AG10803 (cell line): ENCODE measurements at places on chromosomes 4 and X.
A peak's percentile ranks its signal among the peaks of the same experiment; 100 is the strongest.

- DNase-seq = peak; percentile 83
Measured at GRCh38 chr4:24850674-24851073, 55.3 kb downstream of the SOD3 start.

- no peak for DNase-seq
Measured at GRCh38 chr4:2497324-2497723, 28.4 kb downstream of the RNF4 start.

GRCh38 chr4:25513814-25514213 lies 136.8 kb downstream of the ANAPC4 start:
- no peak for DNase-seq

DNA sequence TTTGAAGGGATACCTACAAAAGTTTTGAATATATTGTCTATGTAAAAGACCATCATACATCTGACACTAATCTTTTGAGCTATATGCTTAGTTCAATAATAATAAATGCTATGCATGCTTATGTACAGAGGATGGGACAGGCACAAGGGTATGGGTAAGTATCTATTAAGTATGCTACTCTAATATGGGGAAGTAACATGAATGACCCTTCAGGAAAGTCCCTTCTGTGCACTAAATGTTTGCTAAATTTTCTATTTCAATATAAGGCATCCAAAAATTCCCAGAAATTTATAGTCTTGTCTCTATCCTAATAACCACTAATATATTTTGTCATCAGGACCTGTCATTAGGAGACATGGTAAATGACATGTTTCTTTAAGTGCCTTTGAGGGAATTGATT lies 19.0 kb downstream of the ATP8A1 start:
- DNase-seq = no peak

- peak; percentile 16 for DNase-seq
Measured at GRCh38 chr4:30717208-30718020, 2.8 kb upstream of the PCDH7 start.

- DNase-seq = no peak
Measured at GRCh38 chr4:101019941-101020401, 327.4 kb downstream of the PPP3CA start.

DNA sequence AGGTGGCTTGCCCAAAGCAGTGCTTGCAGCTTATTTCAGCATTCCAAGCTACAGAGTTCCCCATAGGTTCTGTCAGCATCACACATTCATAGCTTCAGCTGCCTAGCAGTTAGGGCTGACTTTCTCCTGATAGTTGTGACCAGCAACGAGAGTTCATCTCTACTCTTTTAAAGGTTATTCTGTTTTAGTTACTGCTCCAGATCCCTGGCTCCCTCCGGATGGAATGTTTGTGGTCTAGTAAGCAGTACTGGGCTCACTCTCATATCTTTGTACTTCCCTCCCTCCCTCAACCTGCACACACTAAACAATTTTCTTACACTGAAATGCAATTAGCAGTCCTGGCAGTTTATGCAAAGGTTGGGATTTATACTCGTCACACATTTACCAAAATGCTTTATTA lies 43.9 kb downstream of the PTTG2 start:
- DNase-seq = peak; percentile 23

DNA sequence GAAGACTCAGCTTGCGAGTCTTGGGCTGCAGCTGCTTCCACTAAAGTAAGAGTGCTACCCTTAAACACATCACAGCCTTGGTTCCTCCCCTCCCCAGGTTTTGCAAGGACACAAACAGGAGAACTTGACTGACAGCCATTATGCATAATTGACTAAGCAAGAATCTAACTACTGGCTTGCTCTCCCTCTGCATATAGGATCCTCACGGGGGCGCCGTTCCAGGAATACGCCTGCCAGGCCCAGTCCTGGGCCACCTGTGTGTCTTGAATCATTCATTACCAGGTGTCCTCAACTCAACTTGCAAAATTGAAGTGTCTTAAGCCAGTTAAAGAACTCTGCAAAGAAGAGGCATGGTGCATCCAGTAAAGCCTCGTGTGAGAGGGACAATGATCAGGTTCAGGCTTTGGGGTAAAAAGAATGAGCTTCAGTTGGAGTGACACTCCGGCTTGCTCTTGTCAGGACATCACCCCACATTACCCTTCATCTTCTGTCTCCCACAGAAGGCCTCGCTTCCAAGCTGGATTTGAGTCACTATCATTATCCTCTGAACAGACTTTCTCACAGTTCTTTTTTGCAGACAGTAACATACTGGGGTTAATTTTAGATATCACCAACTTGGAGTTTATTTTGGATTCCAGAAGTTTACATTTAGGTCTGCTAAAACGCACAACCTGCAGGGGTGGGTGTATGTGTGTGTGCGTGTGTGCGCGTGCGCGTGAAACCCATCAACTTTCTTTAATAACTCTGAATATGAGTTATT lies 273.5 kb upstream of the HS3ST1 start:
- DNase-seq = no peak

DNA sequence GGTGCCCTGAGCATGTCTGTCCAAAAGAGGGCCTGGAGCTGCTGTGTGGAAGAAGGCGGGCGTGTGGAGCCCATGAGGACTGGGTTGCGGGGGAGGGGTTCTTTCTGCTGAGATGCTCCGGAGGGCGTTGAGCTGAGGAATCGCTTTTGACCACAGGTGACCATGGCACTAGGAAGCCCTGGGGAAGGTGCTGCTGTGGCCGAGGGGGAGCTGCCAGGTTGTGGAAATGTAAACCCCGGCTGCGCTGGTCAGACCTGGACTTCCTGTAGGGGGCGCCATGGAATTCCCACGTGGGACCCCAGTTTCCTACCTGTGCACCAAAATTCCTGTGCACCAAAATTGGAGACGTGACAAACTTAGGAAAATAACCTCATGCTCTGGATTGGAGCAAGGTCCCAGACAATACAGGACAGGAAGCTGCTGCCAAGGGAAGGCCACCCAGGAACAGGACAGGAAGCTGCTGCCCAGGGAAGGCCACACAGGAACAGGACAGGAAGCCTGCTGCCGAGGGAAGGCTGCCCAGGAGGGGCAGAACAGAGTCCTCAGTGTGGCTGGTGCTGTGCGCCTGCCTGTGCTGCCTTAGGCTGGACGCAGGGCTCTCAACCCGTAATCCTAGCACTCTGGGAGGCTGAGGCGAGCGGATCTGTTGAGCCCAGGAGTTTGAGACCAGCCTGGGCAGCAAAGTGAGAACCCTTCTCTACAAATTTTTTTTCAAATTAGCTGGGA lies 28.4 kb upstream of the UVSSA start:
- DNase-seq = no peak

GRCh38 chrX:7109838-7110793 lies 37.4 kb upstream of the STS start:
- no peak for DNase-seq

- DNase-seq = peak; percentile 97
Measured at GRCh38 chr4:83012687-83013419, 2.2 kb upstream of the LIN54 start.

- peak; percentile 72 for DNase-seq
Measured at GRCh38 chr4:158775091-158775651, 6.3 kb downstream of the FNIP2 start.

DNA sequence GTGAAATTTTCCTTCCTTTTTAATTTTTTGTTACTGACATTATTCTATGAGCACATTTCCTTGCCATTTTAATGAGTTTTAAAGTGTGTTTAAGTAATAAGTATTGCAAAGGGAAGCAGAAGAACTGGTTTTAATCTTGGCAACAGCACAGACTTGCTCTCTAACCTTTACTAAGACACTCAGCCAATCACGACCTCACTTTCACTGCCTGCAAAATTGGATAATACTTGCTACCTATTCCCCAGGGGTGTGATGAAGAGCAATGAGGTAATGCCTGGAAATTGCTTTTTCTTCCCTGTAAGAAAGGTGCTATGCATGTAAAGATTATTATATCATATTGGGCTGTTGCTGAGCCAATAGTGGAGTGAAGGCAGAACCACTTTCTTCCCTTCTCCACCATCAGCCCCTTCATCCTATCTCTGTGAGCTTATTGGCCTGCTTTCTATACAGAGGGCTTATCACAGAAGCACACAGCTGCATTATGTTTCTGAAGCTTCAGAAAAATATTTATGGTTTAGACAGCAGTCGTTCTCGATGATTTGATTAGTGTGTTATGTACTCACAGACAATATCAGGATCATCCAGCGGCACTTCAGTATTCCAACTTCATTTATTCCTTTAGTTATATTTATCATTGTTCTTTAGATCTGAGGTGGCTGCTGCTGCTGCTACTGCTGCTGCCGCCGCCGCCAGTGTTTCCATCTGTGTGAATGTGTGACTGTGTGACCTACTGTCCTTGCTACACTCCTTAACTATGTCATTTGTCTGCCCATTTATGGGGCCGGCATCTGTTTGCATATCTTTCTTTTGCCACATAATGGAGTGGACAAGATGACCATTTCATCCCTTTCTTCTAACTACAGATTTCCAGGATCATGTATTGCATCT lies 255.1 kb downstream of the C4orf33 start:
- DNase-seq = no peak

- peak; percentile 64 for DNase-seq
Measured at GRCh38 chr4:54277691-54278090, 48.6 kb downstream of the PDGFRA start.

DNA sequence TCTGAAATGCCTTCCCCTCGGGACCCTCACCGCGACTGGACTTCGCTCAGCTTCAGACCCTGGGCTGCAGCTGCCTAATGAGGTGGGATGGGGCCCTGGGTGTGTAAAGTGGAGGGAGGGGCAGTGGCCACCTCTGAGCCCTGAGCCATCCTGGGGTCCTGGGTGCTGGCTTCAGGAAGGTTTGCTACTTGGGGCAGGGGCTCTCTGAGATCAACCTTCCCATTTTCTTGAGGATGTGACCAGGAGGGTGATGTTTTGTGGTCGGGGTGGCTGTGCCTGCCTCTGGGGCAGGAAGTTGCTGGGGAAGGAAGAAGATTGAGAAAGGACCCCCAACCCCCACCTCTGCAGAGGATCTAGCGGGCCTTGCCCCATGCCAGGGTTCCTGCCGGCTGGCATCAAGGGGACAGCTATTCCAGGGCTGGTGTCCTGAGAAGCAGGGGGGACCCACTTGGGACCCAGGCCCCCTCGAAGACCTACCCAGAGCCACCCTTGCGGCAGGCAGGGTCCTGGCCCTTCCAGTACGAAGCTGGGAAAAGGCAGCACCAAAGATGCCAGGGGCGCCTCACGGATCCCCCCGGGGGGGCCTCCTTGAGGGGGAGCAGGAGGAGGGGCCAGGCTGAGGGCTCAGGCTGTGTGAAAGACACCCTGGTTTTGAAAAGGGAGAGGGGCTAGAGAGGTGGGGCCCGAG lies 6.5 kb downstream of the SH3BP2 start:
- no peak for DNase-seq

- DNase-seq = no peak
Measured at GRCh38 chr4:162837679-162838078, 329.0 kb downstream of the NAF1 start.

GRCh38 chrX:66914080-66914479 lies 275.2 kb upstream of the EDA2R start:
- DNase-seq = peak; percentile 1

- no peak for DNase-seq
Measured at GRCh38 chr4:145909281-145909715, 29.3 kb downstream of the ZNF827 start.

DNA sequence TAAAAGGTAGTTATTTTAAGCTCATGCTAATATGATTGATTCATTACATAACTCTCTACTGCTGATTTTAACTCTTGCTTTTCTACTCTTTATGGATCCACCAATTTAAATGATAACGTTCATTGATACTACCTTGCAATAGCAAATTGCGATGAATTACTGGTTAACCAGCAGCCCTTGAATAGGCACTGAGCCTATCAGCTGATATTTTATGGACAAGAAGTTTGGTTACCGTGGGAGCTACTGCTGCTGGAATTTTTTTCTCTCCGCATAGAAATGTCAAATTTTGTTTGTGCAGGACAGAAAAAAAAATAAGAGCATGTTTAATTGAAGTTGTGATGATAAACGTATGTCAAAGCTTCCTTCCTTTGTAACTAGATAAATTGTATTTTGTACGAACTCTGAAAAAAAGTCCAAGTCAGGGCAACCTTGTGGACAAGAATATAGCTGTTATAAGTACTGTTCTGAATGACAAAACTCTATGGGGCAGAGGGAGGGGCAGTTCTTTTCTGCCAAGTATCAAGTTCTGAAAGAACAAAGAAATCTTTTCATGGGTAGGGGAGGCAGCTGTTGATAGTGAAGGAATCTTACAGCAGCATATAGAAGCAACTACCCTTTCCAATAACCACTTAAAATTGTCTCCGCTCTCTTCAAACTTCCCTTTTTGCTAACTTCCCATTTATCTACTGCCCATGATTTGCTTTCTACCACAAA lies 434.9 kb upstream of the PABPC4L start:
- no peak for DNase-seq

GRCh38 chrX:153910446-153910845 lies 6.0 kb downstream of the AVPR2 start:
- DNase-seq = no peak

DNA sequence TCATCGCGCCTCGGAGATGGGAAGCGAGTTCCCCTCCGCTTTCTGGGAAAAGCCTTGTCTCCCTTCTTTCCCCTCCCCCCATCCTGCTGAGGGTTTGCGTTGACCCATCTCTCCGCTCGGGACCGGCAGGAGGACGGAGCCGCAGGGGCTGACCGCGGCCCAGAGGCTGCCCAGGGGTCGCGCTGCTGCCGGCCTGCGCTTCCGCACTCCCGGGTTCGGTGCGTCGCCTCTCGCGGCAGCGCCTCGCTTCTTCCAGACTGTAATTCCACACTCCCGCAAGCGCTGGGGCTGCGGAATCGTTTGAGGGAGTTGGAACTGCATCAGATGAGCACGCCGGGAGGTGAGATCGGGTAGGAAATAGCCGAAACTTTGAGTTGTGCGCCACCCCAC lies 88.3 kb downstream of the BCOR start:
- no peak for DNase-seq

GRCh38 chr4:10153161-10153560 lies 36.6 kb upstream of the WDR1 start:
- DNase-seq = no peak

GRCh38 chr4:56626420-56626819 lies 54.7 kb downstream of the HOPX start:
- no peak for DNase-seq

DNA sequence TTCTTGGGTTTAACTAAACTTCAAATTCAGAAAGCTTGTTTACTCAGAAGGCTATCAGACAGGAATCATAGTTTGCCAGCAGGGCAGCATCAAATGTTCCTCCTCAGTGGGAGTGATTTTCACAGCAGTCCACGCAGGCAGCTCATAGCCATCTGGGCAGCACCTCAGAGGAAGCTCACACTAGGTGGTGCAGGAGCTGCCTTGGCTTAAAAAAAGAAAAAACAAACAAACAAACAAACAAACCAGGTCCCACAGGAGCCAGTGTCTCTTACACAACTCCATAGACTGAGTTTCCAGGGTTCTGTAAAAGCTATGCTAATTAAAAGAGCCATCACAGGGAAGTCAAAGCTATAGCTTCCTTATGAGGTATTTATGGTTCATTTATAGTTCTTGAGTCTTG lies 10.5 kb upstream of the KLHL5 start:
- DNase-seq = no peak

DNA sequence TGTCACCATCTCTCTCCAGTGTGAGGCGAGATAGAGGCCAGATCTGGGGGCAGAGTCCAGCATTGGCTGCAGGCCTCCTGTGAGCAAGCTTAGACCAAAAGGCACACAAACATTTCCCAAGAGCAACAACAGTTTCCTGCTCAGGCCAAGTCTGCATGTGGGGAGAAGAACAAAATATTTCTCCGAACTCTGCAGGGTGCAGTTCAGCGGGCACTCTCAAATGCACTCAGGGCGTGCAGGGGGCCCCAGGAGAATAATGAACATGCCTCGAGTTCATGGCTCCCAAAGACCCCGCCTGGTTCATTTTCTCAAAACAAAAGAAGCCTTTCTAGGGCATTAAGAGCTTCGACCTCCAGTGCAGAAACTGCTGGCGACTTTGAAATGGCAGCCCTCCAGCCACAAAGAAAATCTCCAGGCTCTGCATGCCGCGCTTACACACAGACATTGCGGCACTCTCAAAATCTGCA lies 57.8 kb upstream of the HELT start:
- DNase-seq = no peak
